ENCODE measurements at places on chromosomes 16 and 17.

- DNase-seq = no peak
Observed at GRCh38 chr16:86296256-86296655, 214.1 kb upstream of the FOXF1 start.

- DNase-seq = no peak
Observed at GRCh38 chr17:5283571-5284315, 1.7 kb downstream of the RABEP1 start.

GRCh38 chr17:37648555-37648954, 5.3 kb upstream of the DDX52 start:
- no peak for DNase-seq

GRCh38 chr16:55152875-55153390, 171.1 kb upstream of the IRX6 start:
- no peak for DNase-seq

DNA sequence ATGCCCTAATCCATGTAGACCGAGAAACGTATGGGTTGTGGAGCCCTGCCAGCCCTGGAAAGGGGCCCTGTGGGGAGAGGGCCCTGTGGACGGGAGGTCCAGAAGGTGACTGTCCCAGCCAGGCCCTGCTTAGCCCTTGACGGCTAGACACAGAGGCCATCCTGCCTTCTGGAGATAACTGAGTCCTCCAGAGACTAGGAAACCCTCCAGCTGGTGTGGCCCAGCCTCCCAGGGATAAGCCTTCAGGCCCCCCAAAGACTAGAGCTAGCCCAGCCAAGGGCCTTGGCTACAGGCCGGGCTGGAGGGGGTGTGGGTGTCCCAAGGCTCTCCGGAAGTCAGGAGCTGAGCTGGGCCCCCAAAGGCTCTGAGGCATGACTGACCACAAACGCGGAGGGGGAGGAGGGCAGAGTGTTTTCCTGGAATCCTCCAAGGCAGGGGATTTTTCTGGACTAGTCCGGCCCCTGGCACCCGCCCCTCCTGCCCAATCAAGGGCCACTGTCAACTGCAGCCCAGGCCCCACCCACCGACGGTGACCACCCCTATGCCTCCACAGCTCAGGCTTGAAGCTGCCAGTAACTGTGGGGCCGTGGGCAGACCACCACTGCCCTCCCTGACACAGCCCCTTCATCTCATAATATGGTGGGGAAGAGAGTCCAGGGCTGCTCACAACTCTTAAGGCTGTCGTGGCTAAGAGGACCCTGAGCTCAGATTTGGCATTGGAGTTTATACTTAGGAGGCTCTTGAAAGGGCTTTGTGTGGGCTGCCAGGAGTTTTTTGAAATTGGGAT, 885 bp upstream of the VASN start:
- DNase-seq = no peak

DNA sequence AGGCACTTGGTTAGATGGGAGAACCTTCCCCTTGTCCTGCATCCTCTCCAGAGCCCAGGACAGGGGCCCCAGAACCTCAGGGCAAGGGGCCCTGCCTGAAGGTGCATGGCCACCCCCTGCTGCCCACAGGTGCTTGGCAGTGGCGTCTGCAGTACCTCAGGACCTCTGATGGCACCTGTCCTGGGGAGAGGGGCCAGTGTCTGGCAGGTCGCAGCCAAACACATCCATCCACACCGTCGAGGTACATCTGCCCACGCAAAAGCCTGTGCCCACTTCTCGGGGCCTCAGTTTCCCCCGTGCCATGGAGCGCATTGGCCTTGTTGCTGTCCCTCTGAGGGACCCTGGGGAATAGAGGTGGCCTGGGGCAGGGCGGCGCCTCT, 9.3 kb downstream of the MAP2K3 start:
- no peak for DNase-seq

DNA sequence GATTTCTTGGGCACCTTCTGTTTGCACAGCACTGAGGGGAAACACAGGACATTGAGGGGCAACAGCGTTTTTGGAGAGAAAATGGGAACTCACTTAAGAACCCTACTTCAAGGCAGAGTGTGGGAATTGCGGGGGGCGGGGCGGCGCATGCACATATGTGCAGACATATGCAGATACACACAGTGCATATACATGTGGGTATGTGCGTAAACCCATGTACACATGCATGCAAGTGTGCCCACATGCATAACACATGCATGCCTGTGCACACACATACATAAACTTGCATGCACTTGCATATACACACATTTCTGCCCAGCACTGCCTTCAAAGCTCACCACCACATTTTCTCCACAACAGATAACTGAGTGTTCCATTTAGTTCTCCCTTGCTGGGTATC, 32.4 kb downstream of the NLRC5 start:
- DNase-seq = no peak

DNA sequence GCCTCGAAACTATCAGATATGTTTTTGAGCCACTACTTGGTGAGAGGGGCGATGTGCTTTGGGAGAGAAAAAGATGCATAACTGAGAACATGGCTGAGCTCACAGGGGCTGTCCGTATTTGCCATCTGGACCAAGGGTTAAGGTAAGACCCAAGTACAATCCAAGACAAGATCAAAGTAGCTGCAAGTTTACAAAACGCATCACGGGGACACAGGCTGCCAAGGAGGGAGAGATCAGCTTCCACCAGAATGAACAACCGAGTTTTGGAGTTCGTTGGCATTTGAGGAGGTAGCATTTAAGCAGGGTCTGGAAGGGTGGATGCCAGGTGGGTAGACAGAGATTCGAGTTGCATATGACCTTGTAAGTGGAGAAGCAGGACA, 2.2 kb downstream of the PITPNC1 start:
- DNase-seq = no peak

DNA sequence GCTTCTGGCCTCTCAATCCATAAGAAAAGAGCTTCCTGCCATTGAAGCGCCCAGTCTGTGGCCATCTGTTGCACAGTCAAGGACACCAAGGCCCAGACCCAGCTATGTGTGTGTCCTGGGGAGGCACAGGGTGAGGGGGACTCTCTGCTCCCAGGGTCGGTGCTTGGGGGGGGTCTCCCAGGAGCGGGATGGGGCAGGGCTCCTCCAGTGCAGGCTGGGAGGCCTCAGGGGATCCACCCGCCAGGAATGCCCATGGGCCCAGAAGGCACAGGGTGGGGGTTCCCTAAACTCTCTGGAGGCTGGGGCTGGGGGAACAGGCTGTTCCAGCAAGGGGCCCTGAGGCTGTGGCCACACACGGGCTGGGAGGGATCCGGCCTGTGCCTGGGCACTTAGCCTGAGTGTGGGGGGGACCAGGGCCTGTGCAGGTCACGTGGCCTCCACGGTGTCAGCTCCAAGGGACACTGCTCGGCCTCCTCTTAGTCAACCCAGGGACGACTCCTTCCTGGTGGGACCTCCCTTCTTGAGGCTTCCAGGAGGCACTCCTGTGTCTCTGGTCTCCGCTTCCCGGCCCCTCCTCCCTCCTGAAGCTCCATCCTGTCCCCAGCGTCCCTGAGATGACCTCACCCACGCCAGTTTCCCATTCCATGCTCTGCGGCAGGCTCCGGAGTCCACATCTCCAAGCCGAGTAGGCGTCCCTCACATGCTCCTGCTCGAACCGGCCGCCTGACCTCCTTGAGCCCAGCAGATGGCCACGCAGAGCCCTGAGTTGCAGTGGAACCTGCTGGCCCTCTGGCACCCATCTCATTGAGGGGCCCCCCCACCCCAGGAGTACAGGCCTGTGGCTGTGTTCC, 23.1 kb upstream of the BAHCC1 start:
- no peak for DNase-seq

DNA sequence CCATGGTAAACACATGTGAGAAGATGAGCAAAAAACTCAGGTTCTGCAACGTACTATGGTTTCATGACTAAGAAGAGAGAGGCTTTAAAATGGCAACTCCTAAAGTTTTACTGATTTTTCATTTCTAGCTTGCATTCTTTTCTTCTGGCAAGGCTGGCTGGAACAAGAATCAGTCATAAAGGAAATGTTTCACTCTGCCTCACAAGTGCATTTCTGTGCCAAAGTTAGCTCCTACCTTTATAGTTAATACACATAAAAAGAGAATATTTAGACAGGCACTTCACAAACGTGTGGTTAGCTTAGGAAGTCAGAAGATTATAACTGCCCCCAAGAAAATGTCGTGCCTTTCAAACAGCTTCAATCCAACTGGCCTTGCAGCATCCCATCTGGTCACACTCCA, 417.1 kb upstream of the CDH11 start:
- no peak for DNase-seq

DNA sequence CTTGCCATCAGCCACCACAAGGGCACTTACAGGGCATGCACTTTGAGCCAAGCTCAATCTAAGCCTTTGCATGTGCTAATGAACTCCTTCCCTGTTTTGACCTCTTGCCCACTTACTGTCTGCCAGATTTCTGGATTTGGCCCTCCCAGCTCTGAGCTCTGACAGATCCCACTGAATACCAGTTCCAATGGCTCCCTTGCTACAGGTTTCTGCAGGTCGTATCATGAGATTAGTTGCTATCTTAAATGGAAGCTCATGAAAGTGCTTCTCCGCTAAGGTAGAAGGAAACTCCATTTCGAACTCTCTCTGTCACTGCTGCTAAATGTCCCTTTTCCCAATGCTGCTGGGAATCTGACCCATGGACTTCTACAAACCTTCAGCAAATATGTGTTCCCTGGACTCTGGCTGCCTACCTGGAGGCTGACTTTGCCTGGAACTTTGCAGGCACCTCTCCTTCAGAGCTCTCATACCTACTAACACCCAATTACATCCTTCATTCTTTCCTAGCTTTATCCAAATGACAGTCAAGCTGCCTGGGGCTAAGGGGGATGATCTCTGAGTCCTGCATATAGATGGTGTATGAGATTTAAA, 23.5 kb upstream of the TOB1 start:
- DNase-seq = no peak

GRCh38 chr16:31238041-31238440, 21.1 kb upstream of the PYDC1 start:
- no peak for DNase-seq

- DNase-seq = no peak
Observed at GRCh38 chr17:71117466-71117865, 948.1 kb downstream of the KCNJ2 start.

DNA sequence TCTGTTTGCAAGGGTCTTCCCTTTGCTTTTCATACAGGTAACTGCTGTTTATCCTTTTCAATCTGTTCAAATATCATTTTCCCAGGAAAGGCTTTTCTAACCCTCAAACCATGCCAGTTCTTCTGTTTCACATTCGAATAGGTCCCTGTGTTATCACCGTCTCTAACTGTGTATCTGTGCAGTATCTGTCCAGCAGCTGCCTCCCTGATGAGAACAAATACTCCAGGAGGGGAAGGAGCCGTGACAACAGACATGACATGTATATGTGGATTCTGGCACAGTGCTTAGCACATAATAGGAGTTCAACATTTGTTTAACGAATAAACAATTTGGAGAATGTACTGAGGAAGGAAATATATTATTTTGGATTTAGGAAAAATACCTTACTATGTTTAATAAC, 95.7 kb downstream of the STX8 start:
- no peak for DNase-seq

DNA sequence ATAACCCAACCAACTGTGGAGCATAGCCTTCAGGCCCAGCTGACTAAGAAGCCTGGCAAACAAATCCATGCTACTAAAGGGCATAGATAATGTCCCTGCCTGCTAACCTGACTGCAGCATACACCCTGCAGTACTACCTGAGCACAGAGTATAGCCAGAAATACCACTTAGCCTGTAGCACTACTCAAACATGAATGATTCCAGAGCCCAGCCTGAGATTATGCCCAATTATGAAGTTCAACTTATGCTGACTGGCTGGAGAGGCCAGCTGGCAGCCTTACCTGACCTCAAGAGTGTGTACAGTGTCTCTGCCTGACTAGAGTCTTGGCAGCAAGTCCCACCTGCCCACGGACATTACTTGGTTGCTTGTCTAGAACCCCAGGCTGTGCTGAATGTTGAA, 1265.3 kb downstream of the CDH11 start:
- DNase-seq = no peak

DNA sequence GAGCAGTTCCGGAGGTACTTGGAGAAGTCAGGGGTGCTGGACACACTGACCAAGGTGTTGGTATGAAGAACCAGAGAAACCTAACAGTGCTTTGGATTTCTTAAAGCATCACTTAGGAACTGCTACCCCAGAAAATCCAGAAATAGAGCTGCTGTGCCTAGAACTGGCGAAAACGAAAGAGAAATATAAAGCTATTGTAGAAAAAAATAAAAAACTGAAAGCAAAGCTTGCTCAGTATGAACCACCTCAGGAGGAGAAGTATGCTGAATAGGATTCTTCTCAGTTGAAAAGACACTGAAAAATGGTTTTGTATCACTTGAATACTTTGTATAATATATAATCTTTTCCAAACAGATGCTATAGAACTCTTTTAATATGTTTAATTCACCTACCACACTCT, 106.3 kb upstream of the PMFBP1 start:
- no peak for DNase-seq

GRCh38 chr16:16112450-16113053, 110.7 kb downstream of the ABCC6 start:
- DNase-seq = no peak

DNA sequence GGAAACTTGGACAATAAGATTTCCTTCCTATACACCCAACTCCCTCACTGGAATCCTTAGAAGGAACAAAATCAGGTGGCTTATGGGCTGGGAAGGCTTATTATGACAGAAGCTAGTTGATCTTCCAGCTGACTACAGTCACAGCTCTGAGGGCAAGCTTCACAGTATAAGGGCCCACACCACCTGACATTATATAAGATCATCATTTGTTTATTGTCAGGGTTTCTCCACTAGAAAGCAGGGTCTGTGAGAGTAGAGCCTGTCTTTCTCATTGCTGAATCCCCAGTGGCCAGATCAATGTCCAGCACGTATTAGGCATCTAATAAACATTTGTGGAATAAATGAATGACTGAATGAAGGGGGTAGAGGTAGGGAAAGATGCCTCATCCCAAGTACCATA, 57.8 kb upstream of the PHOSPHO1 start:
- DNase-seq = no peak

GRCh38 chr17:10073941-10074340, 124.5 kb downstream of the GAS7 start:
- DNase-seq = no peak

DNA sequence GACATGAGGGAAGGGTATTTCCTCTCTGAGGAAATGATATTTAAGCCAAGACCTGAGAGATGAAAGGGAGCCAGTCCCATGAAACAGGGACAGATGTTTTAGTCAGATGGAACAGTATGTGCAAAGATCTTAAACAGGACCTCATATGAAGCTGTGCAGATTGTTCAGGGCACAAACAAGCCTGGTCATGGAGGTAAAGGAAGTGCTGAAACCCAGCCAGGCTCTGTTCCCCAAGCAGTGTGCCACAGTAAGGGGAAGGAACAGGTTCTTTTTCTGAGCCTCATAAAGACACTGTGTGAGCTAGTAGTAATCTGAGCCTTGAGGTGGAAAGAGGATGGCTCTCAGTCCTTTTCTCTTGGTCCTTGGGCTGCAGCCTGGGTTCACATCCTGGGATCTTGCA, 159.9 kb downstream of the ANKFN1 start:
- no peak for DNase-seq

- peak; percentile 83 for DNase-seq
Observed at GRCh38 chr16:3027983-3028715, 4.3 kb downstream of the THOC6 start.

Measured in activated T-helper 1 cell treated with anti-CD3 and anti-CD28 coated beads, Interleukin-2, amount 50 U/mL, for 16 hours (primary cell).